ENCODE measurements at places on chromosomes 2 and 18. TPM values are rescaled to one million over a fixed set of nuclear protein-coding genes. Genes with fewer than 3 reads are reported as not detected.

The WDR33 gene
- total RNA-seq: 64.1 TPM

The SUMO1 gene
- 72.6 TPM for total RNA-seq

The TMEM17 gene
- 0.98 TPM for total RNA-seq

DNA sequence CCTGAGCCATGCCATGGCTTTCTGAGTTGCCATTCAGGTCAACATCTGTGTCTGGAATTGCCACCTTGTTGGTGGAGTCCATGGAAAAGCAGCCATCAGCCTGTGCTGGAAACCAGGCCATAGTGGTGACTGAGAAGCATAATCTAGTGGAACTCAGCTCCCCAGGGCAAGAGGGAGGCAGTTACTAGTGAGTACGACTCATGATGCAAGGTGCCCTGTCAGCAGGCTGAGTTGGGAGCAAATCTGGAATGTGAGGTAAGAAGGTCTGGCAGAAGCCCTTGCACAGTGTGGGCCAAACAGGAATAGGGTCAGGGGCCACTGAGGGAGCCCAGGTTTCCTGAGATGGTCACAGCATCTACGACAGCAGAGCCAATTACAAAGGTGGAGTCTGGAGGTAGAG lies 37.1 kb downstream of the SULT1C2 start:
- H3K4me3 ChIP-seq: no peak overlapping the region
- H3K36me3 ChIP-seq: no peaks in the 10 kb centered on the region
- H3K27ac ChIP-seq: no peak overlapping the region
- H3K4me1 ChIP-seq: no peaks in the 10 kb centered on the region

The RNF152 gene
- 3.1 TPM for total RNA-seq

- DNase-seq: no peak
- H3K4me1 ChIP-seq: peaks cover 2% of the 10 kb centered on the region
- H3K36me3 ChIP-seq: no peaks in the 10 kb centered on the region
- H3K27ac ChIP-seq: no peak overlapping the region
Observed at GRCh38 chr2:33136566-33136965, 189.8 kb downstream of the LTBP1 start.

The PROM2 gene
- total RNA-seq: 0.50 TPM

DNA sequence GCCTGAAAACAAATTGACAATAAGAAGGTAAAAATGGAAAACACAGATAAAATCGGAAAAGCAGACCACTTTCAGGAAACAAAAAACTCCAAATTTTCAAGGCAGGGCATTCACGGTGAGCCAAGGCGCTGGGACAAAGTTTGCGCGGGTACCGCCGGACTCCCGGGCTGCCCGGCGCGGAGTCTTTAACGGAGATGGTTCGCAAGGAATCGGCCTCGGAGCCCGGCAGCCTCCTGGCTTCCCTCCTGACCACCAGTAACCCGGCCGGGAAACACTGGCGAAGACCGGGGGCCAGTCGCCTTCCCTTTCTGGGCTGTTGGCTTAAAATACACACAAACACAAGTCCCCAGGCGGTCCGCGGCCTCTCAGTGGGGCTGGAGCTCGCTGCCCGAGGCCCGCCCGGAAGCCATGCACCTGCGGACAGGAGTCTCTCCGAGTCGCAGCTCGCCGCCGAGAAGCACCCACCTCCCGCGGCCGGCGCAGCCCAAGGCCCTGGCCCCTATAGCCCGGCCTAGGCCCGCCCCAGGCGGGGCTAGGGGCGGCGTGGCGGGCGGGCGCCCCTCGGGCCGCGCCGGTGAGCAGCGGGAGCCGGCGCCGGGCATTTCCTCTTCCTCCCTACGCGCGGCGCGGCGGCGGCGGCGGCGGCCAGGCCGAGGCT lies 622 bp upstream of the KCMF1 start:
- peak overlapping the region; percentile 88 for H3K27ac ChIP-seq
- DNase-seq: no peak
- H3K4me3 ChIP-seq: peak overlapping the region; percentile 88
- peaks cover 83% of the 10 kb centered on the region for H3K4me1 ChIP-seq
- H3K36me3 ChIP-seq: no peaks in the 10 kb centered on the region

The MFSD2B gene
- 1.1 TPM for total RNA-seq

DNA sequence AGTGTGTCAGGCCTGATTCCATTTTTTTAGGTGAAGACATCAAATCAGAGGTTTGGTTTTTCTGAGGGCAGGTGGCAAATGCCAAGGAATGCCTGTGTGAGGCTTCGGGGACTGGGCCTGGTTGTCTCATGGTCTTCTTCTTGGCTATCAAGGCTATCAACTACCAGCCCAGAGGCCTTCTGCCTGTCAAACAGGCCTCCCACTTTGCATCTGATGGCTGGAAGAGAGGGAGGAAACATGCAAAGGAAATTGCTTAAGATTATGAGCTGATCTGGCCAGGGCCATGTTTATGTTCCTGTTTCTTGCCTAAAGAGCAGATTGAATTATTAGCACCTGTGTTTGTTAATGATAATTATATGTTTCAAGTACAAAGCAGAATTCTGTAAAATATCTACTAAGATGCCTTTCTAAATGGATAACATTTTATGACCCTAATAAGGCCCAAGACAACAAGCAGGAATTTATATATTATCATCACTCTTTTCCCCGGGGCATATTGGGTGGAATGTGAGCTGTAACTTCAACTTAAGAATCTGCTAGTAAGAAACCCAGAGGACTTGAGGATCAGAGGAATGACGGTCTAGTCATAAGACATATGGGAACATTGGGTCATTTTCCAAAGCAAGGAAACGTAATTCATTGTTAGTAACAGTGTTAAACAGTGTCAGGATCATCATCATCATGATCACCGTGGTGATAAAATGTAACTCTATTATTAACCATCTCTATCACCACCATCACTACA lies 123.2 kb downstream of the LYPD6B start:
- no peak for DNase-seq
- H3K4me1 ChIP-seq: peaks cover 12% of the 10 kb centered on the region
- H3K27me3 ChIP-seq: no peaks in the 10 kb centered on the region
- no peaks in the 10 kb centered on the region for H3K36me3 ChIP-seq
- no peak overlapping the region for H3K27ac ChIP-seq

DNA sequence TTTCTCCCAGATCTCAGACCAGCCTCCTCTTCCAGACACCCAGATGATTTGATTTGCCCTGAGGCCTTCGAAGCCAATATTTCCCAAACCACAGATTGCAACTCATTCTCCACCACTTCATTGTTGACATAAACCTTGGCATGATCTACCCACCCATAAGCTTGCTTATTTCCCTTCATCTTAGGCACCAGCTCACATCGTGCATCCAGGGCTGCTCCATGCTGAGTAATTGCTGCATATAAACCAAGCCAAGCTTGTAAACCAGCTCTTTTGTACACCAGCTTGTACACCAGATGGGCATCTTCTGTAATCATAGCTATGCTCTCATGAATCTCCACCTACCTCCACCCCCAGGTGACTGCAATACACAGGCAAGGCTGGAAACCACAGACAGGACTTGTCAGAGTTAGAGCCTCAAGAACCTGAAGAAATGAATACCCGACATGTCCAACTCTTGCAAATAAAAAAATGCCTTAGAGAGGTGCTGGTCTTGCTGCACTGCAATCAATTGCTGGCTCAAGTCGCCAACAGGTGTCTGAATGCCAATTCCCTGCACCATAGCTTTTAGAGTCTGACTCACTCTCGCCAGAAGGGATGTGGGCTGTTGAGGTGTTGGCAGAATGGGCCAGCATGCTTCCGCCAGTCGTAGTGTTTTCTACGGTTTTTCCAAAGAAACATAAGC lies 31.5 kb downstream of the TRABD2A start:
- H3K36me3 ChIP-seq: no peaks in the 10 kb centered on the region
- no peak for DNase-seq
- H3K4me1 ChIP-seq: peaks cover 22% of the 10 kb centered on the region
- no peak overlapping the region for H3K4me3 ChIP-seq
- H3K27ac ChIP-seq: peak overlapping the region; percentile 88
- no peaks in the 10 kb centered on the region for H3K27me3 ChIP-seq

DNA sequence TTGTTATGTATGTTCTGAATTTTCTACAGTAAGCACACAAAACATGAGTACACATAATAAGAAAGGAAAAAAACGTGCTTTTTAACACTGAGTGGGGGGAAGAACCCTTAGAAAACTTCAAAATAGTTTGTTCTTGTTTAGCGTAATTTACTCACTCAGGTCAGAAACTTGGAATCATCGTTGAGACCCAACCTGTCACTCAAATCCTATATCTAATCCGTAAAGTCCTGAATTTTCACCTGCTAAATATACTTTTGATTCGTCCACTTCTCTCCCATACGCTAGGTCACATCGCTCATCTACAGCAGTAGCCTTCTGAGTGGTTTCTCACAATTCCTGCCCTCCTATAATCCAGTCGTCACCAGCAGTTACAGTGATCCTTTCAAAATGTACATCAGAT lies 767 bp downstream of the TPRKB start:
- peaks cover 26% of the 10 kb centered on the region for H3K36me3 ChIP-seq
- DNase-seq: no peak
- peak overlapping the region; percentile 88 for H3K27ac ChIP-seq
- H3K4me1 ChIP-seq: peaks cover 27% of the 10 kb centered on the region
- H3K4me3 ChIP-seq: peak overlapping the region; percentile 86
- H3K27me3 ChIP-seq: no peaks in the 10 kb centered on the region

The SULT1C4 gene
- total RNA-seq: 0.57 TPM

The TSPYL6 gene
- not detected for total RNA-seq

The PIEZO2 gene
- 6.2 TPM for total RNA-seq

The CCDC141 gene
- 12.0 TPM for total RNA-seq

The IL36G gene
- total RNA-seq: not detected

GRCh38 chr2:62423883-62424458 lies 82.0 kb downstream of the TMEM17 start:
- no peak for DNase-seq
- H3K4me3 ChIP-seq: no peak overlapping the region
- no peaks in the 10 kb centered on the region for H3K4me1 ChIP-seq
- no peaks in the 10 kb centered on the region for H3K36me3 ChIP-seq
- no peak overlapping the region for H3K27ac ChIP-seq
- no peaks in the 10 kb centered on the region for H3K27me3 ChIP-seq

The VWC2L gene
- total RNA-seq: not detected

GRCh38 chr18:75323821-75324585 lies 103.5 kb downstream of the SMIM21 start:
- H3K4me3 ChIP-seq: no peak overlapping the region
- no peak for DNase-seq
- no peak overlapping the region for H3K27ac ChIP-seq
- no peaks in the 10 kb centered on the region for H3K36me3 ChIP-seq
- H3K27me3 ChIP-seq: no peaks in the 10 kb centered on the region
- H3K4me1 ChIP-seq: no peaks in the 10 kb centered on the region

The PLGLB2 gene
- total RNA-seq: 2.7 TPM

- no peak overlapping the region for H3K27ac ChIP-seq
- H3K27me3 ChIP-seq: no peaks in the 10 kb centered on the region
- no peak for DNase-seq
- H3K36me3 ChIP-seq: no peaks in the 10 kb centered on the region
- H3K4me1 ChIP-seq: peaks cover 3% of the 10 kb centered on the region
Observed at GRCh38 chr2:190846746-190847145, 33.9 kb upstream of the GLS start.

DNA sequence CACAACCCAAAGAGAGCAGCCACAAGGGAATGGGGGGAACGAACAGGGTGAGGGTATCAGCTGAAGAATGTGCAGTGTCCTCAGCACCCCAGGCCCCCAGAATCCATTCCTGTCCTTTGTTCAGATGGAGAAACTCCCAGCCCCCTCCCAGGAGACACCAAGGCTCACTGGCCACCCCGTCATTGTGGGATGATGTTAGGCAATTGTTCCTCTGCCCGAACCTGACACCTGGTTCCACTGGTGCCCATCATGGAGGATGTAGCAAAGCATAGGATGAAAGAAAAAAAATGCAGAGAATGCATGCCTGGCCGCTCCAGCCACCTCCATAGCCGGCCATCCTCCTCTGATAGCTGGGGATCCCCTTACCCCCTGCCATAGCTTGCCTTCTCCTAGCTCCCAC lies 197.3 kb upstream of the TWIST2 start:
- H3K27ac ChIP-seq: no peak overlapping the region
- H3K4me3 ChIP-seq: no peak overlapping the region
- peaks cover 22% of the 10 kb centered on the region for H3K27me3 ChIP-seq

- H3K36me3 ChIP-seq: peaks cover 65% of the 10 kb centered on the region
- DNase-seq: peak; percentile 94
- H3K4me3 ChIP-seq: no peak overlapping the region
Observed at GRCh38 chr2:218272531-218273212, 2.4 kb downstream of the PNKD start.

The CD28 gene
- 15.8 TPM for total RNA-seq

GRCh38 chr2:180761224-180761623 lies 219.2 kb upstream of the UBE2E3 start:
- H3K27me3 ChIP-seq: no peaks in the 10 kb centered on the region
- H3K27ac ChIP-seq: no peak overlapping the region
- no peaks in the 10 kb centered on the region for H3K4me1 ChIP-seq
- no peaks in the 10 kb centered on the region for H3K36me3 ChIP-seq
- H3K4me3 ChIP-seq: no peak overlapping the region

GRCh38 chr2:191443446-191443845 lies 198.2 kb downstream of the MYO1B start:
- DNase-seq: no peak
- no peaks in the 10 kb centered on the region for H3K36me3 ChIP-seq
- H3K4me1 ChIP-seq: no peaks in the 10 kb centered on the region
- no peaks in the 10 kb centered on the region for H3K27me3 ChIP-seq

GRCh38 chr2:219335373-219335786 lies 2.8 kb upstream of the RESP18 start:
- H3K4me1 ChIP-seq: peaks cover 3% of the 10 kb centered on the region
- DNase-seq: no peak
- no peak overlapping the region for H3K4me3 ChIP-seq
- H3K36me3 ChIP-seq: no peaks in the 10 kb centered on the region
- no peak overlapping the region for H3K27ac ChIP-seq
- peaks cover 36% of the 10 kb centered on the region for H3K27me3 ChIP-seq

DNA sequence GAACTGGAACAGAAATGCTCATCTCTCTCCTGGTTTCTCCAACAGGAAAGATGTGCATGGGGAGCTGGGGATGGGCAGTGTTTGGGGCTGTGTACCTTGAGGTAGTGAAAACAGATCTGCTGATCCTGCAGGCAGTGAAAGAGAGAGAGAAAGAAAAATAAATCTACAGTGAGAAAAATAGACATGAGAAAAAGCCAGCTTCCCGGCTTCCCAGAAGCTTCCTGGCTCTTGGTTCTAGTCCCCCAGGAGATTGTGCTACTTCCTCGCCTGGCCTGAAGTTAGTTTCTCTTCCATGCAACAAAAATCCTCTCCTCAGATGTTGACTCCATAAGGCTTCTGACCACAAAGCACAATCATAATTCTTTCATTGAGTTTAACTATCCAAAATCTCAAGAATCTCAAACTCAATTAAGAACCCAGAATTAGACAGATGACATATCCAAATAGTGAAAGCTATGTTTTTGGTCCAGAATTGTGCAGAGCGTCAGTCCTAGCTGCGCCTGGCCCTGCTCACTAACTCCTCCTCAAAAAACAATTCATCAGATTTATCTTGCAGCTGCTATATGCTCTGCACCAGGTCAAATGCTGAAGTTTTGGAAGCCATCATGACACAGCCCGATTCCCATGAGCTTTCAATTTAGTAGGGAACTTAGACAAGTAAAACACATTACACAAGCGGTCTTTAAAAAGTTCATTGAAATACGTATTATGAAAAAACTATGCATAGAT lies 20.1 kb upstream of the NAB1 start:
- H3K27ac ChIP-seq: no peak overlapping the region
- no peaks in the 10 kb centered on the region for H3K36me3 ChIP-seq
- H3K4me1 ChIP-seq: peaks cover 17% of the 10 kb centered on the region

Measured in spleen (tissue), 13 donors.